ENCODE measurements at places on chromosomes 3 and 15.

DNA sequence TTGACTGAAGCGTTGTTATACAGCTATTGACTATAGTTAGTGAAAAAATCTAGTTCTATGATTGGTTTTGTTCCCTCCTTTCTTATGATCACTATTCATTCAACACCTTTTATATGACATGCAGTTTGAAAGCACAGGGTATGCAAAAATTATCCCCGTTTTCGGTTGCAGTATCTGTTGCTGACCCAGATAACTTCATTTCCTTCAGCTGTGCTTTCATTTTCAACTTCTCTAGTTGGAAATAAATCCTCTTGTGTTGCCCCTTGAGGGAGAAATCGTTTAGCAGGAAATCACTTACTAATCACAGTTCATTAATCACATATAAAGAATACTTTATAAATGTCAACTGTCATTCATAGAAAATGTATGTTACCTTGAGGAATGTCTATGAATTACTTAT, 55.1 kb downstream of the MBNL1 start:
- peak; percentile 29 for DNase-seq

- no peak for DNase-seq
These were observed 69.9 kb downstream of the TBC1D5 start for GRCh38 chr3:17672506-17672905.

- no peak for DNase-seq
These were observed 76.8 kb upstream of the HRH1 start for GRCh38 chr3:11077466-11077865.

DNA sequence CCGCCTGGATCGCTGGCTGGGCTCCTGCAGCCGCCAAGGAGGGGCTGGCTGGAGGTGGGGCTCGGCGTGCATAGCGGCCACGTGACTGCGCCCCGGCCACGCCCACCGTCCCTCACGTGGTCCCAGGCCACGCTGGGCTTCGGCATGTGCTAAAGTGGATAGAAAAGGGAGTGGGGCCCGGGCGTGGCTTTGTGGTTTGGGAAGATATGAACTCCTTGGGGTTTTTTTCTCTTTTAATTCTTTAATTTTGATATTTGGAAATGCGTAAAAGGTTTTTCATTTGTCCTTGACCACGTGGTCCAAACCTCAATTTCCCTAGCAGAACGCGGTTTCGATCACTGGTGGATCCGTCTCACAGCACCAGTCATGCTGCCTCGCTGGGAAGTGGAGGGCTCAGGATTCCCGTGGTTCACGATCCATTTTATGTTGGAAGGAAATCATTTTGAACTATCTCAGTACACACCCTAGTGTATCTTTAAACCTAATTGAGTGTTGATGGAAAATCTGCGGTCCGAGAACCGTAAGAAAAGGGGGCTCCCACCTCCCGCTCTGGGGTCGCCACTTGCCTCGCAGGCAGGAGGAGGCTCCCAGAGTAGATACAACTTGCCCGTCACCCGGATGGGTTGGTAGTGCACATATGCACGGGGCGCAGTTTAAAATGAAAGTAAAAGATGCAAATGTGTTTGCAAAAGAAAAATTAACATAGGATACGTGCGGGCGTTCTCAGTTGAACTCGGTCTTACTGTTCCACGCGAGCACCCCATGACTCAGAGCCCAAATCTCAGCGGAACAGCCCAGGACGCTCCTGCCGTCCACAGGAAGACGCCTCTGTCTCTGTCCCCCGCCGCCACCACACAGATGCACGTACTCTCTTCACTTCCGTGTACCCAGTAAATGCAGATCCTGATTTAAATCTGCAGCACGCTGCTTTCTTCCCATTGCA, 141.9 kb downstream of the PGPEP1L start:
- peak; percentile 78 for DNase-seq

GRCh38 chr3:113776564-113776963, 29.7 kb downstream of the ATP6V1A start:
- no peak for DNase-seq

DNA sequence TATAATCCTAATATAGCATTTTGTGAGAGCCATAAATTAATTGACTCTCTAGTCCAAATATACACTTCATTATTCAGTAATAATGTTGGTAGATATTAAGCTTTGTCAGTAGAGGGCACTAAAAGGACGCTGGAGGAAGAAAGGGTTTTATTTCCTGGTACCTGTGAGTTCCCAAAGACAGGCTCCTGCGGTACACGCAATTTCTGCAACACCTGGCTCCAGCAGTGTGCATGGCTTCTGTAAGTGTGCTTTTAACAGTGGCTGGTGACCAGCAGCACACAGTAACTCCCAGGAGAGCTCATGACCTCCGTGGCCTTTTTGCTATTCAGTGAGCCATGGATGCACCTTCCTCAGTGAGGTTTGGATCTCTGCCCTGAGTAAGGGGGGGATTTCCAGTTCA, 338.3 kb upstream of the ZNF385D start:
- DNase-seq = no peak

- no peak for DNase-seq
These were observed 201.2 kb downstream of the FMN1 start for GRCh38 chr15:32993285-32993684.

DNA sequence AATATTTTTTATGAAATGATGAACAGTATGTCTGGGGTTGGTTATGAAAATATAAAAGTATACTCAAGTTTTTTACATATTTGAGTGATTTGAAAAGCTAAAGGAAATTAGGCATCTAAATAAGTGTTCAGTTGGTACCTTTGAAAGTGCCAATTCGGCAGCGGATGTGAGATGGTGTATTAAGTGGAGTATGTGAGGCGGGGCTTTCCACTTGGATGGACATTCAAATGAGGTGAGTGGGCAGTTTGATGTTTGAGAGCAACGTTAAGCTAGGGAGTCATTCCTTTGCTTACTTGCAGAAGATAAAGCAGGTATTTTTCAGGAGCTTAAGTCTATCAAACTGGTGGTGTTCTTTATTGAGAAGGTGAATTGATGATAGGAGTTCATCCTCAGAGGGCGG, 189.0 kb upstream of the GOLIM4 start:
- no peak for DNase-seq

- DNase-seq = no peak
These were observed 84.5 kb upstream of the SYNPR start for GRCh38 chr3:63193647-63194046.

DNA sequence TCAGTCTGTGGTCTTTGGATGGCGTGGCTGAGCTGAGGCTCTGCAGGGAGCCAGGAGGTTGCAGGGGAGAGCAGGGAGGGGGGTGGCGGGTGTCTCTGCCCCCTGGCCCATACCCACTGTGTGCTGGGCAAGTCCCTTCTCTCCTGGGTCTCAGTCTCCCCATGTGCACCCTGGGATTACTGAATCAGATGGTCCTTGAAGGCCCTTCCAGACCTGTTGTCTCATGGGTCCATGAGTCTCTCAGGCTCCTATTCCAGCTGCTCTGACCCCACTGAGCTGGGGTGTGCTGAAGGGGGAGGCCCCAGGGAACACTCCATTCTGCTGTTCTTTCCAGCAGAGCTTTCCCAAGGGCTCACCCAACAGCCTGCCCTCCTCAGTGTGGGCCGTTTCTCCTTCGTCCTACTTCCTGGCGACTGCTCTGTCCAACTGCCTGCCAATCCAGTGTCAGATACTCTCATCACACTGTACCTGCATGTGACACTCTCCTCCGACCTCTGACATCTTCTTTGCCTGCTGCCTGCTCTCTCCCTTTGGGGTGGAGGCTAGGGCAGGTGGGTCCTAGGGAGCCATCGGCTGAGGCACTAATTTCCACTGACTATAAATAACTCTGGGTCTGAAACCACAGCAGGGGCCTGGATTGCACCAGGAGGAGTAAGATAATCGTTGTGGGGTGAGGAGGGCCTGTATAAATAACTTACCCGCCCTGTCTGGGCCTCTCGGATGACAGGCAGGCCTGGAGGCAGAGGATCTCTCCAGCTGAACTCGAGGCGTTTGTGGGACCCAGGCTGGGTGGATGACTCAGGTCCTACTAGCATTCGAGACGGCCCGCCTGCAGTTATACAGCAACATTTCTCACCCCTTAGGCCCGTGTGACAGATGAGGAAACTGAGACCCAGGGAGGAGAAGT, 67.1 kb downstream of the ATP2B2 start:
- DNase-seq = no peak

- DNase-seq = no peak
These were observed 40.9 kb downstream of the NR1D2 start for GRCh38 chr3:23985747-23986544.

GRCh38 chr3:59426821-59427565, 377.2 kb upstream of the CFAP20DC start:
- DNase-seq = peak; percentile 50

DNA sequence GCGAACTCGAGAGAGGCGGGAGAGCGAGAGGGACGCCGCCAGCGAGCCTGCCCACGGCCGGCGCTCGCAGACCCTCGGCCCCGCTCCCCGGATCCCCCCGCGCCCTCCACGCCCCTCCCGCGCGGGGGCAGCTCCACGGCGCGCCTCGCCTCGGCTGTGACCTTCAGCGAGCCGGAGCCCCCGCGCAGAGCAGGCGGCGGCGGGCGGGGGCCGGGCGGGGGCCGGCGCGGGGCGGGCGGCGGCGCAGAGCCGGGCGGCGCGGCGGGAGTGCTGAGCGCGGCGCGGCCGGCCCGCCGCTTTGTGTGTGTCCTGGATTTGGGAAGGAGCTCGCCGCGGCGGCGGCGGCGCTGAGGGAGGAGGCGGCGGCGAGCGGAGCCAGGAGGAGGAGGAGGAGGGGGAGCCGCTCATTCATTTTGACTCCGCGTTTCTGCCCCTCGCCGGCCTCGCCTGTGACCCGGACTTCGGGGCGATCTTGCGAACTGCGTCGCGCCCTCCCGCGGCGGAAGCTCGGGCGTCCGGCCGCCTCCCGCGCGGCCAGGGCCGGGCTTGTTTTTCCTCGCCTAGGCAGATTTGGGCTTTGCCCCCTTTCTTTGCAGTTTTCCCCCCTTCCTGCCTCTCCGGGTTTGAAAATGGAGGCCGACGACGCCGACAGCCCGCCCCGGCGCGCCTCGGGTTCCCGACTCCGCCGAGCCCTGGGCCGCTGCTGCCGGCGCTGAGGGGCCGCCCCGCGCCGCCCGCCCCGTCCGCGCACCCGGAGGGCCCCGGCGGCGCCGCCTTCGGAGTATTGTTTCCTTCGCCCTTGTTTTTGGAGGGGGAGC, 524 bp downstream of the IGF1R start:
- no peak for DNase-seq

DNA sequence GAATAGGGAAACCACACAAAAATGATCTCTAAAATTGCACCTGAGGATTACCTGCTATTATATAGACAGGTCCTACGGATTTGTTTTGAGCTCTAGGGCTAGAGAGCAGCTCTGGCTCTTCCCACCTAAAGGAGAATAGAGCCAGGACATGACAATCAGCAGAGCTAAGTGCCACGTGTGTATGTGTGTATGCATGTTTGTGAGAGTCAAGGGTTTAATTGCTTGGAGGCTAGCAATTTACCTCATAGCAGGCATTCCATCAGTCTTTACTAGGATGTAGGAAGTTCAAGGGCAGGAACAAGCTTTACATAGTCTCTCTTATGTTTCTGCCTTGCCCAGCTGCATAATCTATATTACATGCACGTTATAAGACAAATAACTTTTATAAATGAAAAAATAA, 498.2 kb downstream of the NSUN3 start:
- DNase-seq = no peak

All from CD4-positive, alpha-beta T cell treated with Interleukin-2 at 100 ng/mL for 4 hours (primary cell).